ENCODE measurements at places on chromosomes 3 and 15.

GRCh38 chr3:151155409-151156128 is 47.4 kb downstream of the GPR171 start:
- no peak for DNase-seq

- DNase-seq = no peak
Observed at GRCh38 chr3:173044998-173045397, 96.0 kb downstream of the SPATA16 start.

DNA sequence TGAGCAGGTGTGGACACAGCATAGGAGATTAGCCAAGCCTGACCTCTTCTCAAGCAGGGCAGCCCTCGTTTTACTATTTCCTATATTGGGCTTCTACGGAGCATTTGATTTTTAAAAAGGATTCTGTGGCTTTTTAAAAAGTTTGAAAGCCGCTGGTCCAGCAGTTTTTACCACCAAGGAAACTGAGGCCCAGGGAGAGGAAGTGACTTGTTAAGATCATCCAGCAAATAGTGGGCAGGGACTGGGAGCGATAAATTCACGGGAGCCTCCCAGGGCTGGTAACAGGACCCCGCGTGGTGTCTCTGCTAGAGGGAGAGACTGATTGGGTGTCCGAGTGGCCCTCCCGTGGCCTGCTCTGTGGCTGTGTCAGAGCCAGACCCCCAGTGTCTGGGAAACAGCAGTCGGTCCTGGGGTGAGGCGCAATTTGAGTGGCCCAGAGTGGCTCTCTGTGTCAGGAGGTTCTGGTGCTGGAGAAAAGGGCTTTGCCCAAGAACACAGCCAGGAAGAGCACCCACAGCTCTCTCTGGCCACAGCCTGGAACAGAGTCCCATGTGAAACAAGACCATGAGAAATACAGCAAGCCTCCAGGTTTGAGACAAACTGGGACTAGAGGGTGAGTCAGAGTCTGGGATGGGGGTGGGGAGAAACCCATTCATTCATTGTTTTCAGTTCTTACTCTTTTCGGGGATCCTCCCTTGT is 4.2 kb downstream of the FURIN start:
- DNase-seq = no peak

GRCh38 chr15:65264863-65265430 is 21.7 kb downstream of the PARP16 start:
- no peak for DNase-seq

DNA sequence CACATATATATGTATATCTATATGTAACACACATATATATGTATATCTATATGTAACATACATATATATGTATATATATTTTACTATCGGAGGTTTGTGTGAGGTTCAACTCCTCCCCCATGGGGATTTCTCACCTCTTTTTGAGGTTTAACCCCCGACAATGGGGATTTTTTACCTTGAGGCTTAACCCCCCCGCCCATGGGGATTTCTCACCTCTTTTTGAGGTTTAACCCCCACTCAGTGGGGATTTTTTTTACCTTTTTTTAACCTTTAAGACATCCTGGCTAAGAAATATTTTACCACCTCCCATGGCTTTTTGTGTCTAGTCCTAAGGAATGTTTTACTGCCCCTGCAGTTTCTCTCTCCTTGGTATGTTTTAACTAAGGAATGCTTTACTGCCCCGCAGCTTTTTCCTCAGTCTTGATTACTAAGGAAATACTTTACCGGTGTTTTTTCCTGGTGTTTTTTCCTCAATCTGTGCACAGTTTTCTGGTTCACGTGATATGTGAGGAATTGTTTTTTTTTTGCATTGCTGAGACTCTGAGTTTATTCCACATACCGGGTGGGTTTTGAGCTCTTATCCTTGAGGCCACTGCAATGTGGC is 185.2 kb downstream of the KLF13 start:
- no peak for DNase-seq

DNA sequence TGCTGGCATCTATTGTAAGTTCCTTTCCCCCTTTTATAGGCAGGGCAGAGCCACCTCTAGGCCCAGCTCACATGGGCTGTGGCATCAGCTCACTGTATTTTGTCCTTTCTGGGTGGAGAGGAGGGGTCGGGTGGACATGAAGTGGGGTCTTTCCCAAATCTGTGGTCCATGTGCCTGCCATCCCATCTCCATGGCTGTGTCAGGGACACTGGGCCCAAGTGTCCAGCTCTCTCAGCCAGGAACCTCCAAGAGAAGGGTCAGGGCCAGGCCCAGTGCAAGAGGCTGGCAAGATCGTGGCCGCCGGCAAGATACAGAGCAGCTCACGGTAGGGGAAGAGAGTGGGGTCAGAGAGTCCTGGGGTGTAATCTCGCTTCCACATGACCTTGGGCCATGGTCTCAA is 85.3 kb downstream of the PCSK6 start:
- no peak for DNase-seq

- DNase-seq = peak; percentile 35
Observed at GRCh38 chr3:53696401-53697172, 149.6 kb downstream of the CHDH start.

GRCh38 chr15:77021803-77022381 is 27.0 kb downstream of the PSTPIP1 start:
- DNase-seq = no peak

DNA sequence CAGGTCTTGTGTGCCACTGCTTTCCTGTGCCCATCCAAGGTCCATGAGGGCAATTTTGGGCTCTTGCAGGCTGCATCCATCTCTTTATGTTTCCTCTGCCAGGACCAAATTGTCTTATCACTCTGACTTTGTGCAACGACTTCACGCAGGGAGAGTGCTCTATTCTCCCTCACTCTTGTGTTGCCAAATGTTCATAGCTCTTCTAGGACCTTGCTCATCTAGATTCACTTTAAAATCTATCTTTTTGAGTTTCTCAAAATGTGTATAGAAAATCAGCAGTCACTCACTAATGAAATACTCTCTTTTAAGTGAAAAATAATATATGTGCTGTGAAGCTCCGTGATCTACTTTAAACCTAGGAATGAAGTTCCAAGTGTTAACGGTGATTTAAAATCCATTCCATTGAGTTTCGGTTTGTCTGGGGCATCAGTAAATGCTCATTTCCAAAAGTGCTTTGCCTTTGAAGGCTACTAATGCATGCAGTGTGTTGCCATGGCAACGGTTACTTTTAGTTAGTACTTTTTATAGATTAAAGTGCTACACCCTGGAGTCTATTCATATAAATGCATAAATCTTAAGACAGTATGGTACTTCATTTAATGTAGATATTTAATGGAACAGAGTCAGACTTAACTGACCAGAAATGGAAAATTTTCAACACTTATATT is 46.6 kb upstream of the GOLGA8J start:
- no peak for DNase-seq

DNA sequence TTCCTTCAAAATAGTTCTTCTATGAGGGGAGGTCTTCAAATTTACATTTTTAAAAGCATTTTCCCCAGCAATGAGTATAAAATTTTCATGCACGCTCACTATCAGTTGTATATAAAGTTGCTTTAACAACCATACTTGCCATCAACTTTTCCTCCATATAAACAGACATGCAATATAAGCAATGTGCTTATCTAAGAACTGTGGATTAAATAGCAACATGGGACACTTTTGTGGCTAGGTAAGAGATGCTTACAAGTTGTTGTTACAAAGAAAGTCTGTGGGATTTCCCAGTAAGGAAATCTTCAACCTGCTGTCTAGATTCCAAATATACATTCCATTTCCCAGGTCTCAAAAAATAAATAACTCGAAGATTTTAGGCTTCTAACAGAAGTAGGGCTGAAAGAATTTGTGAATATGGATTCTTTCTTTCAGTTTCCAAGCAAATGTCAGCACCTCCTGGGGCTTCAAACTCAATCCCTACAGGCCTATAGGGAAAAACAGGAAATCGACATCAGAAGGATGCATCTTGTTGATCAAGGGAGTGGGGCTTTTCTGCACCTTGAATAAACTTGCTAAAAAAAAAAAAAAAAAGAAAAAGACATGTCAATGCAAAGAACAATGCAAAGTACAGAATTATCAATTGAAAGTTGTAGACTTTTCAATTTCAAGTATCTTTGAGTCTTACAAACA is 16.1 kb downstream of the TNIK start:
- DNase-seq = no peak

DNA sequence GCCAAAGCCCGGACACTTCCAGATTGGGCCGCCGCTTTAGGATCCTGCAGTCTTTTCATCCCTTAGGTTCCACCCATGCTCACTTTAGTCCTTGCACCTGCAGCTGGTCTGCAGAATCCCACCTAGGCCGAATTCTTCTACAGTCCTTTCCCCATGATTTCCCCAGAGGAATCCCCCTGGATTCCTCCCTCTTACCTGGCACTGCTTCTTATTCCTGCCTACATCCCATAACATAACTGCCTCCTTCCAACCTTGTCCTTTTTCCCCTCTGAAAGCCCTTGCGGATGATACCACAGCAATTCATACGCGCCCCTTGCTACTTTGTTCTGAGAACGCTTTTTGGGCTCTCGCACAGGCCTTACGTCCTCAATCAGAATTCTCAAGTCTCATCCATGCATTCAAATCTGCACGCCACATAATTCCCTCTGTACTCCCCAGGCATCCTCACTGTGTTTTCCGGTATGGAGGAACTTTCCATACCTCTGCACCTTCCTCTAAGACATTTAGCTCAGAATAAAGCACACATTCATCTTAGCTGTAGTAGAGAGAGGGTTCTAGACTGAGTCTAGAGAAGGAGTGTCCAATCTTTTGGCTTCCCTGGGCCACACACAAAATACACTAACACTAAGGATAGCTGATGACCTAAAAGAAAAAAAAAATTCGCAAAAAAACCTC is 619 bp downstream of the EIF2AK4 start:
- peak; percentile 43 for DNase-seq

- no peak for DNase-seq
Observed at GRCh38 chr3:22843854-22844253, 359.3 kb upstream of the UBE2E2 start.

DNA sequence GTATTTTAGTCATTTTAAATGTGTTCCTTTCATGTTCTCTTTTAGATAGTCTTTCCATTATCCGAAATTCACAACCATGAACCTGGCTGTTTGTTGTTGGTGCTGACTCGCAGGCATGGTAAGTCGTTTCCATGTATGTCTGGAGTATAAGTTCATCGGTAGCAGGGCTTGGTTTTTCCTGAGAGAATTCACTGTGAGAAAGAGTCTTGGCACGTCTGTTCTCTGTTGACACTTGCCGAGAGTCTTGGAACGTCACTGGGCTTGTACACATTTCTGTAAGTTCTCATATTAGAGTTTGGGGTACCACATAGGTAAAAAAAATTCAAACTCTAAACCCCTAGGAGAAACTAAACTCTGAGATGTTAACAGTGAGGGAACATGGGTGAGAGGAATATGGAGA is 29.4 kb upstream of the EIF4A2 start:
- no peak for DNase-seq

DNA sequence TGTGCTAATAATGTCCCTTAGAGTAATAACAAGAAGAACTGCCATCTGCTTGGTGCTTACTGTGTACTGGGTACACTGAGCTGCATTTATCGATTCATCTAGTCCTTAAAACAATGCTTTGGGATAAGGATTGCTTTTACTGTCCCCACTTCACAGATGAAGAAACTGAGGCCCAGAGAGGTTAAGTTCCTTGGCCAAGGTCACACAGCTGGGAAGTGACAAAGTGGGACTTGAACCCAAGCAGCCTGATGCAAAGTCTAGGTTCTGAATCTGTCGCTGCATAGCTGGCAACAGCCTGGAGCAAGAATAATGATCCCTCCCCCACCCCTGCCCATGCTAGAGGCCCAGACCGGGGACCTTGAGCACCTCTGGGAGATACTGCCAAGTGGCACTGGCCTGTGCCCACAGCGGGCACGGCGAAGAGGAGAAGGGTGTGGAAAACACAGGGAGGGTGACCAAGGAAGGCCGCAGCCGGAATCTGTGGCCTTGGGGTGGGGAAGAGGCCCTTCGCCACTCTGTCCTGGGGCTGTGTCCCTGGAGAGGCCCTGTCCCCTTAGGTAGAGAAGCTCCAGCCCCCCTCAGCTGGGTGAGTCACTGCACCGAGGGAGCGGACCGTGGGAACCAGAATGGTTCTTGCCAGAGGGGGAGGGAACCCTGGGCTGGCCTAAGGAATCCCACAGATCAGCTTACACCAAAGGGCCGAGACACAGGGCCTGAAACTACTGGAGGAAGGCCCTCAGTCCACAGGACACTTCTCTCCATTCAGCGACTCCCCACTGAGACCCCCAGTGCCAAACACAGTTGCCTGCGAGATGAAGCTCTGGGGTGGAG is 3.5 kb downstream of the PLXND1 start:
- no peak for DNase-seq

Data from RPMI8226 (cell line).